Mucosa of descending colon (tissue), 3 donors: ENCODE measurements at places on chromosomes 1 and 21.

GRCh38 chr1:208166340-208167138 lies 77.6 kb downstream of the PLXNA2 start:
- DNase-seq: no peak

- no peak for DNase-seq
These were observed 553 bp upstream of the NDUFV3 start for GRCh38 chr21:42892582-42892930.

DNA sequence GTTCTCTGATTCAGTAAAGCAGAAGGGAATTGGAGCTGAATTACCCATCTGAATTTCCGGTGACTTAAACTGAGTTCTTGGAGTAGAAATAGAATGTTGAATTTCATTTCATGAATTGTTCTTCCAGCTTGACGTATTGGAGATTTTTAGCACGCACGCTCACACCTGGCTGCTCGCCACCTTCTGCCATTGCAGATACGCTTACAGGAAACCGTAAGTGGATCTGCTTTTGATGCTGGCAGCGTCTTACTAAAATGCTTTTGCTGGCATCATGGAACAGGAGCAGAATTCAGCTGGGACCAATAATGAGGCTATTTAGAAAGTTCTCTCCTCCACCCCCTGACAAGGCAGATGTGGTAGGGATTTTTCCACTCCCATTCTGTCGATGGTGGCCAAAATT lies 17.7 kb upstream of the ELAVL4 start:
- DNase-seq: no peak

DNA sequence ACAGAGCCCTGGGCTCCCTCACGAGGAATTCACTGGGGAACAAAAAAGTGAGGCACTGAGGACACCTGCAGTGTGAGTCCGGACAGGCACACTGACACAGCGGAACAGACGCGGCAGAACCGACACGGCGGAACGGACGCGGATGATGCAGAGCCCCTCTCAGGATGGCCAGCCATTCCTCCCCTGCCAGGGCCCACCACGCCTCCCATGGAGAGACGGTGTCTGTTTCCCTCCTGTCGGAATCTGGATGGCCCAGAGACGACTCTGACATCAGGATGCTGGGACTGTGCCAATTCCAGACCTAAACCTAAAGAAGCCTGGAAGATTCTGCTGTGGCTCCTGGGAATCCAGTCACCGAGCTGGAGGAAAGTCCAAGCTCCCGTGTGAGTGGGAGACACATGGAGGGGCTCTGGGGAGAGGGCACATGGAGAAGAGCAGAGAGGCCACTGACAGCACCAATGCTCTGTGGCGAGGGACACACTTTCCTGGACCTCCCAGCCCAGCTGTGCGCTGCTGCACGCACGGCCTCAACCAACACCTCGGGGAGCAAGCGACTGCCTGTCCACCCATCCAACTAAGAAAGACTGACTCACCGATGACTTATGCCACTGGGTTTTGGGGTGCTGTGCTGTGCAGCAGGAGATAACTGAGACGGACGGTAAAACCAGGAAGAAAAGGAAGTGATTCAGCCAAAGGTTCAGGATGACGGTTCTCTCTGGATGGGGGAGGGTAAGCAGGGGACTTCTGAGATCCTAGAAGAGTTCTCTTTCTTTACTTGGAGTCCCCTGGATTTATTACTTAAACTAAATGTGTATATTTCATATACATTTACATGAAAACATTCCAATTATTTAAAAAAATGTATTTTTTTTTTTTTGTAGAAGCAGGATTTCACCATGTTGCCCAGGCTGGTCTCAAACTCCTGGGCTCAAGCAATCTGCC lies 23.3 kb downstream of the ZBTB17 start:
- DNase-seq: no peak

DNA sequence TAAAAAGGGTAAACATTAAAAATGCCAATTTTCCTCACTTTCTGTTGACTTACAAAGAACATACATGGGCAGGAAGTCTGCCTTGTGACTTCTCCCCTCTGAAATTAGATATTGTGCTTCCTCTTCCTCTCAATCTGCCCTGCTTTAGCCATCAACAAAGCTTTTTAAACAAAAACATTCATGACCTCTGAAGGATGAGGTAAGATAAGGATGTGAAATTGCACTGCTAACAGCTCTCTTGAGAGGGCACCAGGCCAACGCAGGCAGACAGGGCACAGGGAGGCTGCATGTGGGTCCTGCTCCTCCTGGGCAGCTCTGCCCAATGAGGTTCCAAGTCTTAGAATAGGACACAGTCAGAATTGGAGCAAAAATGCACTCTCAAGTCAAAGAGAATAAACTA lies 62.1 kb downstream of the DEGS1 start:
- peak; percentile 72 for DNase-seq

DNA sequence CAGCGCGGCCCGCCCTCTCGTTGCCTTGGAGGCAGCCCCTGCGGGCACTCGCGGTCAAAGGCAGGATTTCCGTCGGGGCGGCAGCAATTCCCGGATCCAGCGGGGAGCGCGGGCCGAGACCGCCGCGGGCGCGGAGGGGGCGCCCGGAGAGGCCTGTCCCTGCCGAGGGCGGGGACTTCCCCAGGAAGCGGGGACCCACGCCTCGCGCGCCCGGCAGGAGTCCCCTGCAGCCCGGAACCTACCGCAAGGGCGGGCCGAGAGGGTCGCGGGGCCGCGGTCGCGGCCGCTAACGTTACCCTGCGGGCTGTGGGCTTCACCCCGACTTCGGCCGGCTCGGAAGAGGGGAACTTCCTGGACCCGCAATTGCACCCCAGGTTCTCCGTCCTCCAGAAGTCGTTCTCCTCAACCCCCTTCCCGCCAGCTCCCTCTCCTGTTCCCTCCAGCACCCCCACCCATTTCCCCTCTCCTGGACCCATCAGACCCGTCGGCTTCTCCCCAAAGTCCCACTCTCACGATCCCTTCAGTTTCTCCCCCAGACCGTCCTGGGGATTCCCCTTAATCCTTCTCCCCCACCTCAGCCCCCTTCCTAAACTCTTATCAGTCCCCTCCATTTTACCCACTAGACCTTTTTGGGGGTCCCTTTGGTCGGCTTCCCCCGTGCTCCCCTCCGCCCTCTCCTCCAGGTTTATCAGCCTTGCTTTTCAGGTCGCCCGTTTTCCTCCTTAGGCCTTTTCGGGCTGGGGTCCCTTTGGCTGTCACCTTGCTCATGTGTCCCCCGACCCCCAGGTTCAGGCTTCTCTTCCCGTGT lies 604 bp downstream of the FGR start:
- DNase-seq: peak; percentile 60

DNA sequence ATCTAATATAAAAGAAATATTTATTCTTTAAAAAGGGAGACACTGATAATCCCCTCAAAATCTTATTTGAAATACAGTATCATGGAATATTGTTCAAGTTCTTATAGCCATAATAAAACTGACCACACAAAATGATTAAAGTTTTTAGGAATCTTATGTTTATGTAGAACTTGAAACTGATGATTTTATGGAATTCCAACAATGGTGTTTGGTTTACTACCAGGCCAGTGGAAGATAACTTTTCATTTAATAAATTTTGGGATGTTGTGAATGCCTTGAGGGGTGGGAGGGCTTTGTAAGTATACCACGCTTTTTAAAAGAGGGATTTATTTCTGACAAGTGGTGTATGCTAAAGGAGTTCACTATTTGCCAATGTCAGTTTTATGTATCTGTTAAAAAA lies 87.7 kb downstream of the RAB3GAP2 start:
- no peak for DNase-seq

DNA sequence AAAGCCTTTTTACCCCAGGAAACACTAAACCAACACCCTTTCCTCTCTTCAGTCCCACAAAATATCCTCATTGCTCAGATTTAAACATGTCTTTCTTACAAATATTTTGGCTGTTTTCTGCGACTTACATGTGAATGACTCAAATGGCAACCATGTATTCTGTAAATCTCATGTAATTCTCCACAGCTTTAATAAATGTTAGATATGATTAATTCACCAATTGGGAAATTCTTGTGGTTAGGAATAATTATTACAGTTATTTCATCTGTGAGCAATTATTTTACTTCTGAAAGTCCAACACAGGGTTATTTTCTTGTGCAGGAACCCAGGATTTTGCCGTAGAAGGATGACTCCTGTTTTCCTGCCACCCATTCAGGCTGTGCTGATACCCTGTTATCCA lies 431.5 kb downstream of the LMO4 start:
- no peak for DNase-seq

DNA sequence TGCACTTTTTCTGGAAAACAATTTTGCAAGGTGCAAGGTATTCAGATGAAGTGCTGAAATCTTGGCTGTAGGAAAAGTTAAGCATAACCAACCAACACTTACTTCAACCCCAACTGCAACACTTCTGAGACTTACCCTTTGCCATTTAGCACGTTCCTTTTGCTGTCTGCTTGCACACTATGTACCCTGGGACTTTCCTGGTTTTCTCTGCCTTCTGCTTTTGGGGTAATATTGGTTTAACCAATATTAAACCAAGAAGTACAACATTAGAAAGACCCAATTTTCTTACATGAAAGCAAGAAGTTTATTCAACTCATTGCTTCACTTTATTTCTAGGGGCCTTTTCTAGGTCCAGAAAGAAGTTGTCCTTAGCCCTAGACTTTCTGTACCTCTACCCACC lies 193.0 kb downstream of the HLX start:
- no peak for DNase-seq

DNA sequence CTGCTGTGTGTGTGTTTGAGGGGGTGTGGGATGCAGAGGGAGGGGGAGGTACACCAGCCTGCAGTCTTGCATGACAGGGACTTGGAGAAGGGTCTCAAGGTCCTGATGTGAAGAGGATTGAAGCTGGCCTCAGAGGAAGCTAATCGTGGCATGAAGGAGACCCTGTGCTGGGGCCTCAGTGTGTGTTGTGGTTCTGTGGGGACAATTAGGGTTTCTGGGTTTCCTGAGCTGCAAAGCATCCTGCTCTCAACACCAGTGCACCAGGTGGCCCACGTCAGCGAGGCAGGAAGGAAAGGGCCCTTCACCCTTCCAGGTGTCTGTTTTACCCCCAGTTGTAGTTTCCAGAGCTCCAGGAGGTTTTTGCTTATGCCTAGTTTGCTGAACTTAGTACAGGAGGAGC lies 52.8 kb downstream of the TENT5C start:
- DNase-seq: peak; percentile 83

- DNase-seq: no peak
These were observed 233.1 kb downstream of the PTPRU start for GRCh38 chr1:29469457-29469856.

DNA sequence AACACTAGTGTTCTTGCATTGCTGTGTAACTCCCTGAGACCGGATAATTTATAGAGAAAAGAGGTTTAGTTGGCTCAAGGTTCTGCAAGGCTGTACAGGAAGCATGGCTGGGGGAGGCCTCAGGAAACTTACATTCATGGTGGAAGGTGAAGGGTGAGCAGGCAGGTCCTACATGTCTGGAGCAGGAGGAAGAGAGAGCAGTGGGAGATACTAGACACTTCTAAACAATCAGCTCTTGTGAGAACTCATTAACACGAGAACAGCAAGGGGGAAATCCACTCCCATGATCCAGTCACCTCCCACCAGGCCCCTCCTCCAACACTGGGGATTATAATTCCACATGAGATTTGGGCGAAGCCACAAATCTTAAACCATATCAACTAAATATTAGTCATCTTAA lies 30.1 kb downstream of the RNF2 start:
- no peak for DNase-seq

DNA sequence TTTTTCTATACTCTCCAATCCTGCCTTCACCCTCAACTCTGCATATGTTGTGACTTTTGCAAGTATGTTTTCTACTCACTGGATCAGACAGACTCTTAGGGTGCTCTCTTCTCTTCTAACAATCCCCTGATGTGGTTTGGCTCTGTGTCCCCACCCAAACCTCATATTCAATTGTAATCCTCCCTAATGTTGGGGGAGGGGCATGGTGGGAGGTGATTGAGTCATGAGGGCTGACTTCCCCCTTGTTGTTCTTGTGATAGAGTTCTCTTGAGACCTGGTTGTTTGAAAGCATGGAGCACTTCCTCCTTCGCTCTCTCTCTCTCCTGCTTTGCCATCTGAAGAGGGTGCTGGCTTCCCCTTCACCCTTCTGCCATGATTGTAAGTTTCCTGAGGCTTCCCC lies 148.9 kb upstream of the IGSF21 start:
- no peak for DNase-seq

DNA sequence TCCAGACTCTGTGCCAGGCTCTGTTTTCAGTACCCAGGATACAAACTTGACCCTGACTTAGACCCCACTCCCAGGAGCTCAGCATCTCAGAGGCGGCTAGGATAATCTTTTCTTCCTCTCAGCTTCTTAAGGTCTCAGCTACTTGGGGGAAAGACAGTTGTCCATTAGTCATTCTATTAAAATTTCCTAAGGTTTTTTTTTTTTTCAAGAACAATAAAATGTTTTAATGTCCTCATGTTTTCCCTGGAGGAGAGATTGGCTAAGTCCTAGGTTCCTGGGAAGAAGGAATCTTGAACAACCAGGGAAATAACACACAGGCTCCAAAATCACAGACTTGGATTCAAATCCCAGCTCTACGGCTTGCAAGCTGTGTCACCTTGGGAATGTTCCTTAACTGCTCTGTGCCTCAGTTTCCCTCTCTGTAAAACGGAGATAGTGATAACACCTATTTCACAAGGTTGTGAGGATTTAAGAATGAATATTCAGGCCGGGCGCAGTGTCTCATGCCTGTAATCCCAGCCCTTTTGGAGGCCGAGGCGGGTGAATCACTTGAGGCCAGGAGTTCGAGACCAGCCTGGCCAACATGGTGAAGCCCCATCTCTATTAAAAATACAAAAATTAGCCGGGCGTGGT lies 33.0 kb downstream of the CDK18 start:
- DNase-seq: no peak

DNA sequence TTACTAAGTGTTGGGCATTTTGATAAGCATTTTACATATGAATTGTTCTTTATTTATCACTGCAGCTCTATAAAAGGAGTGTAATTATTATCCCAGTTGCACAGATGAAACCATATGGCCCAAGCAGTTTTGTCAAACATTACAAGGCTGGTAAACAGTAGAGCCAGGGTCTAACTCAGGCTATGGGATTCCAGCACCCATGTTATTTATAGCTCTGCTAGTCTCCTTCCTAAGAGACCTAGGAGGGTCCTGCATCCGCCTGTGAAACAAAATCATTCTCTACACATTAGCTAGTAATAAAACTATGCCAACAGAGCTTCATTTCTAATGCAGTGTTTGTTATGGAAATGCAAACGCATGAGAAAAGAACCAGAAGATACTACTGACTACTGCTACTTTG lies 58.6 kb downstream of the IL23R start:
- DNase-seq: no peak

- no peak for DNase-seq
These were observed 212.8 kb upstream of the RAB4A start for GRCh38 chr1:229058111-229058561.
